ENCODE measurements at places on chromosomes 16 and 17. TPM values are rescaled to one million over a fixed set of nuclear protein-coding genes. Genes with fewer than 3 reads are reported as not detected.

Gene HYDIN
- 0.17 TPM for total RNA-seq

Gene ABCA6
- total RNA-seq = not detected

Gene DLX4
- total RNA-seq = not detected

Gene ALDOA
- 1,718 TPM for total RNA-seq

Gene ABCC12
- not detected for total RNA-seq

Gene MYH8
- total RNA-seq = not detected

Gene CHRNE
- total RNA-seq = 0.52 TPM

Gene KCNH6
- total RNA-seq = not detected

Gene FGF11
- 6.4 TPM for total RNA-seq

Gene CPNE7
- 35.2 TPM for total RNA-seq

Gene EXOSC6
- 42.1 TPM for total RNA-seq

- H3K36me3 ChIP-seq = no peaks in the 10 kb centered on the region
- peaks cover 6% of the 10 kb centered on the region for H3K27me3 ChIP-seq
- DNase-seq = no peak
These were observed 150.3 kb downstream of the IRX3 start for GRCh38 chr16:54136276-54136625.

GRCh38 chr17:77735081-77735565 lies 223.4 kb upstream of the TNRC6C start:
- H3K4me3 ChIP-seq = no peak overlapping the region
- H3K36me3 ChIP-seq = no peaks in the 10 kb centered on the region
- no peak for DNase-seq
- H3K27ac ChIP-seq = no peak overlapping the region
- no peaks in the 10 kb centered on the region for H3K4me1 ChIP-seq
- H3K27me3 ChIP-seq = peaks cover 39% of the 10 kb centered on the region

DNA sequence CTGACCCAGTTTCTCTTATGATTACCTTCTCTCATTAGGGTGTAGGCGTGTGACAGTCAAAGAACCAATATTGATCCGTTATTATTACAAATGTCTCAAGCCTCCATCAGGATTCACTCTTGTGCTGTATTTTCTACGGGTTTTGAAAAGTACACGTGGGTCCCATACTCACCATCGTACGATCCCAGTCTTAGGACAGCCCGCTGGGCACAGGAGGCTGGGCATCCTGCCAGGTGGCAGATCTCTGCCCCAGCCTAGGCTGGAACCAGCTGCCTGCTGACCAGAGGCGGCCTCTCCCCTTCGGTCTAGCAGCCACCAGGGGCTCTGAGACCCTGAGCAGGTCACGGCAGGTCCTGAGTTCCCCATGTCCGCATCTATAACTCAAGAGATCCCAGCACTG lies 2.0 kb upstream of the METRNL start:
- H3K4me3 ChIP-seq = no peak overlapping the region
- H3K4me1 ChIP-seq = peaks cover 9% of the 10 kb centered on the region
- peaks cover 3% of the 10 kb centered on the region for H3K36me3 ChIP-seq
- peaks cover 13% of the 10 kb centered on the region for H3K27me3 ChIP-seq
- DNase-seq = no peak

DNA sequence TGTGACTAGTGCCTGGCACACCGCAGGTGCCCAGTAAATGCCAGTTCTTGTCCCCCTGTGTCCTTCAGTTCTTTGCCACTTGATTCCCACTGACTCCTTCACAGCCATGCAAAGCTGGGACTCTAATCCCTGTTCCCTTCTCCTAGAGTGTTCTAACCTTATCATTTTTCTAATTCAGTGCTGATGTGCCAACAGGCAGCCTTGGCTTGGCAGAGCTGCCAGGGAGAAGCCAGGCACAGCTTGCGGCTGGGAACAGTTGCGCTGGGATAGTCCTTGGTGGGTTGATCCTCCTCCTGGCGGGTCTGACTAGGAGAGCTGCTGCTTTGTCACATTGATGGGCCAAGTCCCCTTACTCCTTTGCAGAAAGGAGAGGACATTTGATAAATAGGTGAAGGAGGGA lies 654.2 kb downstream of the HS3ST4 start:
- no peaks in the 10 kb centered on the region for H3K4me1 ChIP-seq
- DNase-seq = no peak
- no peak overlapping the region for H3K27ac ChIP-seq
- peaks cover 3% of the 10 kb centered on the region for H3K27me3 ChIP-seq
- H3K4me3 ChIP-seq = no peak overlapping the region

GRCh38 chr16:75481475-75481874 lies 13.8 kb downstream of the CHST6 start:
- no peak overlapping the region for H3K27ac ChIP-seq
- H3K27me3 ChIP-seq = peaks cover 9% of the 10 kb centered on the region
- no peaks in the 10 kb centered on the region for H3K4me1 ChIP-seq
- DNase-seq = no peak
- no peaks in the 10 kb centered on the region for H3K36me3 ChIP-seq

- no peak overlapping the region for H3K27ac ChIP-seq
- no peak overlapping the region for H3K4me3 ChIP-seq
- no peak for DNase-seq
These were observed 1.7 kb downstream of the USP43 start for GRCh38 chr17:9647014-9647413.

DNA sequence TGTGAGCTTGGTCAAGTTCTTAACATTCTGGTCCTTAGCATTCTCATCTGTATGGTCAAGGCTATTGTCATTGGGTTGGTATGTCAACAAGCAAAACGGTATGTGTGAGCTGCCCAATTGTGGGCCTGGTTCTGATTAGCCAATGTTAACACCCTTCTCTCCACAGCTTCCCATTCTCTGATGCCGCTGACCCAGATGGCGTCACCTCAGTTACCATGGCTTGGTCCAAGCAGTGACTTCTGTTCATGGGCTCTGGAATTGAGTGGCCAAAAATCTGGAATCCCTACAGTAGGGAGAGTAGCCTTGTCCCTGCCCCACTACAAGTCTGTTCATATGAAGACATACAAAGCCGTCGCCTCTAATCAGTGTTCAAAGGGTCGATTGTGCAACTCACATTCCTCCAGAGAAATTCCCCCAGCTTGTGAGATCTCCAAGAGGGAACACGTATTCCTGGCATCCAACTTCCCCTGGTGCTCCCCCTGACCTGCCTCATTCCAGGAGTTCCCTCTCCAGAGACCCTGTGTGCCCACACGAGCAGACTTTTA lies 15.8 kb downstream of the TMEM98 start:
- H3K4me3 ChIP-seq = no peak overlapping the region
- peaks cover 10% of the 10 kb centered on the region for H3K27me3 ChIP-seq
- no peak overlapping the region for H3K27ac ChIP-seq

DNA sequence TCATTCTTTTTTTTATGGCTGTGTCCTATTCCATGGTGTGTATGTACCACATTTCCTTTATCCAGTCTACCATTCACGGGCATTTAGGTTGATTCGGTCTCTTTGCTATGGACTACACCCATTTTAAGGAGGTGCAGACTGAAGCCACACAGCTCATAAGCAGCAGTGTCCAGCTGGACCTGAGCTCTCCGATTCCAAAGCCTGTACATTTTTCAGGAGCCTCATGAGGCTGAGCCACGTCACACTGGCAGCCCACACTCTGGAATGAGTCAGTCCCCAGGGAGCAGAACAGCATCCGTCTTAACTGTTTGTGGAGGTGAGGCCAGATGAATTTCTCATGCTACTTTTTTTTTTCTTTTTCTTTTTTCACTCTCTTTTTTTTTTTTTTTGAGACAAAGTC lies 116.1 kb downstream of the C16orf95 start:
- no peak overlapping the region for H3K27ac ChIP-seq
- H3K4me3 ChIP-seq = no peak overlapping the region
- H3K4me1 ChIP-seq = peaks cover 6% of the 10 kb centered on the region
- no peaks in the 10 kb centered on the region for H3K36me3 ChIP-seq
- H3K27me3 ChIP-seq = peaks cover 11% of the 10 kb centered on the region

Data from activated T-helper 1 cell treated with anti-CD3 and anti-CD28 coated beads, Interleukin-12 subunit alpha, Interleukin-12 subunit beta, Interleukin-2, Interleukin-4 antibody, amounts not matched to agents 30 ng/mL and 10 ng/mL and 1 ng/mL, durations not matched to agents 14 hours and 24 hours and 36 hours (primary cell).